ENCODE measurements at places on chromosomes 1 and 21. TPM values are rescaled to one million over a fixed set of nuclear protein-coding genes. Genes with fewer than 3 reads are reported as not detected.

LDLRAP1 gene
- 17.1 TPM for total RNA-seq

FMO2 gene
- total RNA-seq = not detected

TNFRSF18 gene
- total RNA-seq = 0.58 TPM

DPH5 gene
- total RNA-seq = 72.4 TPM

PDC gene
- not detected for total RNA-seq

C1orf167 gene
- 1.7 TPM for total RNA-seq

TRIM46 gene
- 15.4 TPM for total RNA-seq

SGIP1 gene
- 2.4 TPM for total RNA-seq

CR1L gene
- total RNA-seq = 5.8 TPM

ASPM gene
- 65.4 TPM for total RNA-seq

VTCN1 gene
- not detected for total RNA-seq

ATP1A4 gene
- total RNA-seq = 0.63 TPM

SYT6 gene
- total RNA-seq = 41.7 TPM

HSD3B1 gene
- not detected for total RNA-seq

- H3K36me3 ChIP-seq = no peaks in the 10 kb centered on the region
- peaks cover 8% of the 10 kb centered on the region for H3K4me1 ChIP-seq
- DNase-seq = peak; percentile 74
- H3K27me3 ChIP-seq = peaks cover 40% of the 10 kb centered on the region
- peak overlapping the region; percentile 81 for H3K4me3 ChIP-seq
- H3K27ac ChIP-seq = no peak overlapping the region
Observed at GRCh38 chr1:29121936-29122681, 1.6 kb downstream of the TMEM200B start.

DNA sequence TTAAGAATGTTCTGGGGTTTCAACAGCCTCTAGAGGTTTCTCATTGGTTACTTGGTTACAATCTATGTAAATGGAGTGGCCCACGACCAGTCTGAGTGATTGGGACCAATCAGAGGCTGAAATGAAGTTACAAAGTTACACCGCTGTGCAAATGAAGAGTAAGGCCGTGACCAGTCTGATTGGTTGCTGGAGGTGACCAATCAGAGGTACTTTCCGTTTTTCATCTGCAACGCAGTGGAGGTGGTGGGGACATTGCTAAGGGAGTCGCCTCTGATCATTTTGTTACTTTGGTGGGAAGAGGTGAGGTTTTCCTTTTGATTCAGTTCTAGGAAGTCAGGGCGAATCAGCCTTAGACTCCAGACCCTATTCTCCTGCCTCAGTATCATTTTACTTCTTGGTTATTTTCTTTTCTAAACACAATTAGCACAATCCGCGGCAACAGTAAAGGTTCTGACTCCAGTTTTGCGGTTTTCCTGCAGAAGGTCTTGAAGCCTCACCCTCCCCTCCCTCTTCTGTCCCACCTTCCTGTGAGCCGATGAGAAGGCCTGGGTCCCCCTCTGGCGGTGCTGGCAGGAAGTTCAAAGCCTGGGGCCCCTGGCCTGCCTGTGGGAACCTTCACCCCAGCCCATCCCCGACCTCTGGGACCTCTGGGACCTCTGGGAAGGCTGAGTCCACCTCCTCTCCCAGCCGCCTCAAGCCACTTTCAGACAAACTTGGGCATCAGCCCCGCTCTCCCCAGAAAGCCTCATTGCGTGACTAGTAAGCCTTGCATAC is 38.7 kb upstream of the TTC34 start:
- no peak overlapping the region for H3K27ac ChIP-seq
- no peaks in the 10 kb centered on the region for H3K27me3 ChIP-seq
- H3K4me3 ChIP-seq = no peak overlapping the region
- H3K4me1 ChIP-seq = no peaks in the 10 kb centered on the region
- H3K36me3 ChIP-seq = no peaks in the 10 kb centered on the region

DNA sequence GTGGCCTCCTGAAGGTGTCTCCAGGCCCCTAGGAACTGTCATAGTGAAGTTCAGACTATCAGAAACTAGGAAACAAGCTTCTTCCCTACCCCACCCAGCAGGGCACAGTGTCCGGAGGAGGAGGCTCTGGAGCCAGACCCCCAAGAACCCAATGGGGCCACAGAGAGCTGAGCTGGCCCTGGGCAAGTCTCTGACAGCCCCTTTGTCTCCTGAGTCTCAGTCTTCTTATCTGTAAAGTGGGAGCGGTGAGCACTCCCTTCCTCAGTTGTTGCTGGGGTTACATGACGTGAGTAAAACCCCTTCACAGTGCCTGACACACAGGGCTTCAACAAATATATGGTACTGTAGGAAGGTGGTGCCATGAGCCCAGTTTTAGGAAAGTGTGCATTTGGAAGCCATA is 675.8 kb downstream of the MATN1 start:
- H3K4me3 ChIP-seq = no peak overlapping the region
- no peaks in the 10 kb centered on the region for H3K4me1 ChIP-seq
- no peaks in the 10 kb centered on the region for H3K36me3 ChIP-seq
- no peak for DNase-seq
- no peaks in the 10 kb centered on the region for H3K27me3 ChIP-seq

GRCh38 chr21:15064576-15065391 is at the start of gene NRIP1:
NRIP1 (minus strand) TSS chr21:15065000; CDS start chr21:14968192, 96,808 bp downstream.
- peaks cover 34% of the 10 kb centered on the region for H3K27me3 ChIP-seq
- peak; percentile 84 for DNase-seq
- H3K27ac ChIP-seq = no peak within 1 kb of the TSS
- H3K36me3 ChIP-seq = no peaks in the 10 kb centered on the region

GRCh38 chr1:229340496-229340895 is 2.4 kb downstream of the CCSAP start:
- H3K27ac ChIP-seq = no peak overlapping the region
- H3K4me1 ChIP-seq = peaks cover 19% of the 10 kb centered on the region
- no peak for DNase-seq
- peak overlapping the region; percentile 93 for H3K4me3 ChIP-seq
- H3K36me3 ChIP-seq = no peaks in the 10 kb centered on the region
- peaks cover 42% of the 10 kb centered on the region for H3K27me3 ChIP-seq

DNA sequence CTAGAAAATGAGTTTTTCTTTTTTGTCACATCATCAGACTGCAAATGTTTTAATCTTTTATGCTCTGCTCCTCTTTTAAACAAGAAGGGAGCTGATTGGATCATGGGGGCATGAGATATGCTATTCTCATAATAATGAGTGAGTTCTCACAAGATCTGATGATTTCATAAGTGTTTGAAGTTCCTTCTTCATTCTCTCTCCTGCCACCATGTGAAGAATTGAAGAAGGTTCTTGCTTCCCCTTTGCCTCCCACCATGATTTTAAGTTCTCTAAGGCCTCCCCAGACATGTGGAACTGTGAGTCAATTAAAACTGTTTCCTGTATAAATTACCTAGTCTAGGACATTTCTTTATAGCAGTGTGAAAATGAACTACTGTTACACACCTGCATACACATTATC is 218.2 kb downstream of the NRIP1 start:
- H3K27ac ChIP-seq = no peak overlapping the region
- H3K4me1 ChIP-seq = peaks cover 10% of the 10 kb centered on the region
- no peak overlapping the region for H3K4me3 ChIP-seq
- no peak for DNase-seq
- H3K27me3 ChIP-seq = no peaks in the 10 kb centered on the region

DNA sequence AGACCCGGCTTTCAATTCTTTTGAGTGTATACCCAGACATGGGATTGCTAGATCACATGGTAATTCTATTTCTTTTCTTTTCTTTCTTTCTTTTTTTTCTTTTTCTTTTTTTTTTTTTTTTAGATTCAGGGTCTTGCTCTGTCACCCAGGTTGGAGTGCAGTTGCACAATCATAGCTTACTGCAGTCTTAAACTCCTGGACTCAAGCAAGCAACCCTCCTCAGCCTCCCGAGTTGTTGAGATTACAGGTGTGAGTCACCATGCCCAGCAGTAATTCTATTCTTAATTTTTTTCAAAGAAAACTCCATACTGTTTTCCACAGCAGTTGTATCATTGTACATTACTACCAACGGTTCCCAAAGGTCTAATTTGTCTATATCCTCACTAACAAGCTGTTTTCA is 13.5 kb upstream of the RNF186 start:
- no peak for DNase-seq
- 0 out of 2 replicates have a peak, but pooled peaks cover 6% of the 10 kb centered on the region for H3K36me3 ChIP-seq
- H3K27ac ChIP-seq = no peak overlapping the region
- no peaks in the 10 kb centered on the region for H3K4me1 ChIP-seq
- H3K4me3 ChIP-seq = no peak overlapping the region
- H3K27me3 ChIP-seq = no peaks in the 10 kb centered on the region

- DNase-seq = peak; percentile 59
- H3K4me3 ChIP-seq = no peak overlapping the region
- peaks cover 45% of the 10 kb centered on the region for H3K4me1 ChIP-seq
- no peaks in the 10 kb centered on the region for H3K36me3 ChIP-seq
- H3K27ac ChIP-seq = no peak overlapping the region
Observed at GRCh38 chr1:162213281-162213912, 143.9 kb downstream of the NOS1AP start.

- H3K27ac ChIP-seq = peak overlapping the region; percentile 40
- no peaks in the 10 kb centered on the region for H3K36me3 ChIP-seq
- DNase-seq = peak; percentile 85
Observed at GRCh38 chr1:32984455-32985171, 20.0 kb upstream of the RNF19B start.

GRCh38 chr1:28002600-28002999 is 42.8 kb downstream of the XKR8 start:
- no peak for DNase-seq
- H3K4me3 ChIP-seq = no peak overlapping the region
- H3K36me3 ChIP-seq = peaks cover 19% of the 10 kb centered on the region

- no peak for DNase-seq
- H3K4me3 ChIP-seq = no peak overlapping the region
- no peak overlapping the region for H3K27ac ChIP-seq
- H3K36me3 ChIP-seq = no peaks in the 10 kb centered on the region
- no peaks in the 10 kb centered on the region for H3K27me3 ChIP-seq
Observed at GRCh38 chr21:31397515-31397926, 53.5 kb upstream of the TIAM1 start.

DNA sequence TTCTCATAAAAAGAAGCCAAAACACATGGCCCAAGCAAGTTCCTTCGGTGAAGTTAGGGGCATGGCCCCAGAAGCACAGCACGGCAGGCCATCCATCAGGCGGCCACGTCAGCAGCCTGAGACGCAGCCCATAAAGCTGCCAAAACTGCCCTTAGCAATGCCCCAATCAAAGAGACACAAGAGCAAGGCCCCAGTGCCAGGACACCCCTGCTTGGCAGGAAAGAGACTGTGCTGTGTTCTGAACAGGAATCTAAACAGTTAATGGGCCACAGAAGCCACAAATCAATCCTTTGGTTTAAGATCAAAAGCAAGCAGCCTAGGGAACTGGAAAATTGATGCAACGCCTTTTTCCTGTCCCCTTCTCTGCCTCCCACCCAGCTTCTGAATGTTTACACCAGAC is 497.0 kb upstream of the USP24 start:
- no peak overlapping the region for H3K4me3 ChIP-seq
- no peak for DNase-seq
- H3K27me3 ChIP-seq = no peaks in the 10 kb centered on the region
- H3K27ac ChIP-seq = no peak overlapping the region
- H3K4me1 ChIP-seq = peaks cover 18% of the 10 kb centered on the region

- H3K27ac ChIP-seq = 0 out of 2 replicates have a peak overlapping the region, but pooled peaks have one; percentile 19
- H3K27me3 ChIP-seq = no peaks in the 10 kb centered on the region
- no peak overlapping the region for H3K4me3 ChIP-seq
- H3K4me1 ChIP-seq = no peaks in the 10 kb centered on the region
- peak; percentile 65 for DNase-seq
Observed at GRCh38 chr1:42759114-42759513, 7.7 kb downstream of the P3H1 start.

GRCh38 chr1:92315766-92316599 is 17.1 kb downstream of the RPAP2 start:
- no peak overlapping the region for H3K4me3 ChIP-seq
- H3K36me3 ChIP-seq = no peaks in the 10 kb centered on the region
- H3K4me1 ChIP-seq = no peaks in the 10 kb centered on the region
- DNase-seq = no peak

- H3K27ac ChIP-seq = no peak overlapping the region
- no peaks in the 10 kb centered on the region for H3K36me3 ChIP-seq
- H3K27me3 ChIP-seq = no peaks in the 10 kb centered on the region
- H3K4me3 ChIP-seq = no peak overlapping the region
- no peaks in the 10 kb centered on the region for H3K4me1 ChIP-seq
Observed at GRCh38 chr1:7576946-7577657, 194.0 kb upstream of the VAMP3 start.

GRCh38 chr1:41439234-41439633 is 45.2 kb downstream of the EDN2 start:
- no peaks in the 10 kb centered on the region for H3K27me3 ChIP-seq
- H3K4me1 ChIP-seq = no peaks in the 10 kb centered on the region
- no peaks in the 10 kb centered on the region for H3K36me3 ChIP-seq
- DNase-seq = no peak
- H3K27ac ChIP-seq = no peak overlapping the region

DNA sequence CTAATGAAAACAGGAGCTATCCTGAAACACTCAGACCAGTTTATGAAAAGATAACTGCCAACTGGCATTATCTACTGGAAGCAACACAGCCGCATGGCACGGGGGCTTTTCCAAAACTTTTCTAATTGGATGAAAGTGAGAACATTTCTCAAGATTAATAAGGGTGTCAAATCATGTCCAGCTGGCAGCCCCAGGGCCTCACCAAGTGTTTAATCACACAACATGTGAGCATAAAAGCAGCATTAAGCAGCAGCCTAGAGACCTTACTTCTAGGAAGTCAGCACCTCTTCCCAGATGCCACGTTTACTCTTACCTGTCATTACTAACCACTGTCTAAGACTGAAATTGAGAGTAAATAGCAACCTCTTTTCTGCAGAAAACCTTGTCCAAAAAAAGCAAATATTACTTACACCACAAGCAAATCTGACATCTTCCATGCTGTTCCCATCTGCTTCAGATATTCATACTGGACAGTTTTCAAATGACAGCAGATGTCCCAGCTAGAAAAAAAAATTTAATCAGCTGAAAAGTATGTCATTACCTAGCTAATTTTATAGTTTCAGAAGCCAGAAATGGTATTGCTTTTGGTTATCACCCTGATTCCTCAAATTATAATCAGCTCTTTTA is 341.5 kb upstream of the ZP4 start:
- no peaks in the 10 kb centered on the region for H3K4me1 ChIP-seq
- no peak overlapping the region for H3K27ac ChIP-seq
- no peaks in the 10 kb centered on the region for H3K27me3 ChIP-seq
- no peak overlapping the region for H3K4me3 ChIP-seq

- no peaks in the 10 kb centered on the region for H3K36me3 ChIP-seq
- no peak for DNase-seq
- no peak overlapping the region for H3K4me3 ChIP-seq
- no peaks in the 10 kb centered on the region for H3K4me1 ChIP-seq
Observed at GRCh38 chr1:231518485-231519034, 9.9 kb upstream of the TSNAX start.

- H3K27ac ChIP-seq = no peak overlapping the region
- H3K27me3 ChIP-seq = no peaks in the 10 kb centered on the region
- DNase-seq = no peak
- no peaks in the 10 kb centered on the region for H3K36me3 ChIP-seq
- H3K4me3 ChIP-seq = peak overlapping the region; percentile 97
Observed at GRCh38 chr1:109618661-109619575, 498 bp downstream of the GNAT2 start.

DNA sequence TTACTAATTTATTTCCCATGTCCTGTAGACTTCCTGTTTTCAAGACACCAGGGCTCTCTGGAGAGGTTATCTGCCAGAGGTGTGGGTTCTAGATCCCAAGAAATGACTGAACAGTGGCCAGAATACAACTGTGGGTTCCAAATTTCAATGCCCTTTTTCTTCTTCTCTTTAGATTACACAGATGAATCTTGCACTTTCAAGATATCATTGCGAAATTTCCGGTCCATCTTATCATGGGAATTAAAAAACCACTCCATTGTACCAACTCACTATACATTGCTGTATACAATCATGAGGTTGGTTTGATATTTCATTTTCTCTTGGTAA is 15.0 kb downstream of the IFNAR2 start:
- H3K27ac ChIP-seq = no peak overlapping the region
- no peak overlapping the region for H3K4me3 ChIP-seq
- no peak for DNase-seq
- H3K4me1 ChIP-seq = no peaks in the 10 kb centered on the region
- H3K27me3 ChIP-seq = no peaks in the 10 kb centered on the region

Data from GM23338 (cell line).